B cell (primary cell): ENCODE measurements at places on chromosomes 3 and 15.

DNA sequence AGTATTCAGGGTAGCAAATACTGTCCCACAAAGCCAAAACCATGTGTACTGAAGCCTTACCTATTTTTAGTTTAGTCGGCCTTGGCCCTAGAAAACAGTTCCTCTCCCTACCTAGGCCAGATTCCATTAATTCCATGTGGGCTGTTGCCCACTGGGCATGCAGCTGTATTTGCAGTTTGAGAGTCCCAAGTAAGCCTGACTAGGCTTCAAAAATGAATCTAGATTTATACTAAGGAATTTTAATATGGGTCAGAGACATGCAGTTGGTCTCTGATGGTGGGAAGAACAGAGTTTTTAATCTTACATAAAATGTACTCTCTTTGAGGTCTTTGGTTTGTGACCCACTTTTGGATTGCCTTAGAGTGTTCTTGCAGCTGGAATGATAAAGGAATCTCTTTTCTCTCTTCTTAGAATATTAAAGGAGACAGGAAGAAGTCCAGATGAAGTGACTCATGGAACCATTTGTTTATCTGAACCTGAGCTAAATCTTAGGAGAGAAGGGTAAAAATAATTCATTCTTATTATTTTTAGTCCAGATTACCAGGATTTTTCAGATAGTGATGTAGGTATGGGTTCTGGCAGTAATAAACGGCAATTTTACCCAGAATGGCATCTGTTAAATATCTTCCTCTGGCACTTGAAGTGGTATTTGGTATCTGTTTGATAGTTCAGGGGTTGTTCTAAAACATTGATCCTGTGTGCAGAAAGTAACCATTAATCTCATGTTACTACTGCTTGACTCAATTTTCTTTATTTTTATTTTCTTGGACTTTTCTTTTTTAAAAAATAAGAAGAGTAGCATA is 33.8 kb downstream of the GLCE start:
- H3K4me1 ChIP-seq = no peaks in the 10 kb centered on the region
- H3K27me3 ChIP-seq = no peaks in the 10 kb centered on the region
- no peak overlapping the region for H3K4me3 ChIP-seq
- no peaks in the 10 kb centered on the region for H3K36me3 ChIP-seq
- no peak for DNase-seq

DNA sequence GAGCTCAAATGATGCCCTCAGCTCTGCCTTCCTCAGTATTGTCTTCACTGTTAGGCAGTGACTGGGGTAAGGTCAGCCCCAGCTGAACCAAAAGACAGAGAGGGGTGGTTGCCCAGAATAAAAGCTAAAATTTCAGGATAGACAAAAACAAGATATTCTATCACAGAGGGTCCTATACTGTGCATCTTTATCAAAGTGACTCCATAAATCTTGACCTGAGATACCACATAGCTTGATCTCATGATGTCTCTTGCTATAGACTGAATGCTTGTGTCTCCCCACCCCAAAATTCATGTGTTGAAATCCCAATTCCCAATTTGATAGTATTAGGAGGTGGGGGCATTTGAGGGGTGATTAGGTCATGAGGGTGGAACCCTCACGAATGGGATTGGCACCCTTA is 30.4 kb downstream of the EIF1B start:
- H3K36me3 ChIP-seq = no peaks in the 10 kb centered on the region
- no peak overlapping the region for H3K27ac ChIP-seq
- no peaks in the 10 kb centered on the region for H3K27me3 ChIP-seq
- no peak overlapping the region for H3K4me3 ChIP-seq

DNA sequence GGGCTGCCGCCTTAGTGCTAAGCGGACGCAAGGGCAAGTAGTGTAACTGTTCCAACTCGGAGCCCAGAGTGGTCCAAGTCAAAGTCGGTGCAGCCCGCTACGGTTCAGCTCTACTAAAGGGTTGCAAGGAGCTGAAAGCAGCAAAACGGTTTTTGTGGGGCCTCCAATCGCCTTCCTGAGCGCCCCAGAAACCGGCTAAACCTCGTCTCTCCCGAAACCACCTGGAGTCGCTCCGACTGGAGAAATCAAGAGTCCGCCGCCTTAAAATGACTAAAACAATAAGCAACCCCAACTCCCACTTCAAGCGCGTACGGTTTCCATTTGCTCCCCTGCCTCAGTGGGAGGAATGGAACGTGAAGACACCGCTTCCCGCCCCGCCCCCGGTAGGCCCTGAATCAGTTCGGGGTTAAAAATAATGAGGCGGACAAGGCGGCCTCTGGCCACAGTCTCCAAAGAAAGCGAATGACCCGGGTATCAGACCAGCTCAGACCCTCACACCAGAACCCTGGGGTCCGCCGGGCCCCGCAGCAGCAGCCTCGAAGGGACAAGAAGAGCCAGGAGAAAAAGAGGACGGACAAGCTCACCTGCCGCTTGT is 401 bp downstream of the SEC11A start:
- peak overlapping the region; percentile 99 for H3K4me3 ChIP-seq
- no peak for DNase-seq
- peak overlapping the region; percentile 82 for H3K27ac ChIP-seq
- H3K4me1 ChIP-seq = peaks cover 24% of the 10 kb centered on the region

DNA sequence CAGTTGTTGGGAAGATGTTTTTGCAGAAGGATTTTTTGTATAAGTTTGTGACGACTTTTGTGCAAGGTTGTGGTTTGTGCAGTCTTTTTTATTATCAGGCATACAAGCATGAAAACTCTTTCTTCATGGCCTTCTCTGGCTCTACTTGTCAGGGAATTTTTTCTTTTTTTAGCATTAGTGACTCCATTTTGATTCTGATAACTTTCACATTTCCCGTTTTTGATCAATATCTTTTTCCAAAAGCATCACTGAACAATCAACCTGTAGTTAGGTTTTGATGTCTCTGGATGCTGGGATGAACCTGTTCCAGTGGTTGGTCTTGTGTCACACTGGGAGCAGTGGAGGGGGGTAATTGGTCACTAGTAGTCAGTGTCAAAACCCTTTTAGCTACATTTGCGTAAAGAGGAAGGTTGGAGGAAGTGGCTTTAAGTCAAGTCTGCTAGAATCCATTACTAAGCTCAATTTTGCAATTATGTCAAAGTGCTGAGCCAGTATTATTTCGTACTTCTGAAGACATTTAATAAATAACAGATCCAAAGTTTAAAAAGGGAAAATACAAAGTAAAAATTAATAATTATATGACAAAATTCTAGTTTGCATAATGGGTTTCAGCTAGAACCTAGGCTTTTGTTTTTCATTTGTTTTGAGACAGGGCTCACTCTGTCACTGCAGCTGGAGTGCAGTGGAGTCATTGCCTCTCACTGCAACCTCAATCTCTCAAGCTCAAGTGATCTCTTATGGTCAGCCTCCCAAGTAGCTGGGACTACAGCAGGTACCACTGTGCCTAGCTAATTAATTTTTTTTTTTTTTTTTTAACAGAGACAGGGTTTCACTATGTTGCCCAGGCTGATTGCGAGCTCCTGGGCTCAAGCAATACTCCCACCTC is 18.8 kb upstream of the CFAP161 start:
- no peaks in the 10 kb centered on the region for H3K36me3 ChIP-seq
- H3K27me3 ChIP-seq = no peaks in the 10 kb centered on the region
- H3K4me3 ChIP-seq = no peak overlapping the region
- no peaks in the 10 kb centered on the region for H3K4me1 ChIP-seq

GRCh38 chr15:49314716-49315115 is 108.3 kb upstream of the FGF7 start:
- H3K4me1 ChIP-seq = no peaks in the 10 kb centered on the region
- H3K27me3 ChIP-seq = no peaks in the 10 kb centered on the region
- peaks cover 4% of the 10 kb centered on the region for H3K36me3 ChIP-seq
- H3K4me3 ChIP-seq = no peak overlapping the region

- no peak overlapping the region for H3K27ac ChIP-seq
- peaks cover 37% of the 10 kb centered on the region for H3K4me1 ChIP-seq
- peaks cover 52% of the 10 kb centered on the region for H3K27me3 ChIP-seq
- H3K36me3 ChIP-seq = no peaks in the 10 kb centered on the region
- peak; percentile 59 for DNase-seq
Measured at GRCh38 chr15:43514241-43515057, 3.0 kb upstream of the MAP1A start.
